Midbrain (tissue), 1 donor: ENCODE measurements at places on chromosomes 16 and 17.

- no peak for DNase-seq
Measured at GRCh38 chr16:49617016-49617629, 238.8 kb downstream of the ZNF423 start.

GRCh38 chr17:17564896-17565295 is 26.6 kb downstream of the PEMT start:
- DNase-seq, result no peak

DNA sequence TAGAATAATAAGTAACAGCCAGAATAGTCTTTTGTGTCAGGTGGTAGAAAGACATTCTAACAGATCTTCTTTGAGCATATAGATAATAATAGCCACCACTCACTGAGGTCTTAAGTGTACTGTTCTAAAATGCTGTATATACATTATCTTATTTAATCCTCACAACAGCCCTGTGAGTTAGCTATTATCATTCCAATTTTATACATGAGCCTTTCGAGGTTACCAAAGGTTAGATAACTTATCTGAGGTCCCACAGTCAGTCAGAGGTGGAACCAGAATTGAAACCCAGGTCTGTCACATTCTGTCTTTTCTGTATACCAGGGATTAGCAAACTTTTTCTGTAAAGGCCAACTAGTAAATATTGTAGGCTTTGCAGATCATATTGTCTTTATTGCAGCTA is 23.2 kb downstream of the REXO5 start:
- no peak for DNase-seq

DNA sequence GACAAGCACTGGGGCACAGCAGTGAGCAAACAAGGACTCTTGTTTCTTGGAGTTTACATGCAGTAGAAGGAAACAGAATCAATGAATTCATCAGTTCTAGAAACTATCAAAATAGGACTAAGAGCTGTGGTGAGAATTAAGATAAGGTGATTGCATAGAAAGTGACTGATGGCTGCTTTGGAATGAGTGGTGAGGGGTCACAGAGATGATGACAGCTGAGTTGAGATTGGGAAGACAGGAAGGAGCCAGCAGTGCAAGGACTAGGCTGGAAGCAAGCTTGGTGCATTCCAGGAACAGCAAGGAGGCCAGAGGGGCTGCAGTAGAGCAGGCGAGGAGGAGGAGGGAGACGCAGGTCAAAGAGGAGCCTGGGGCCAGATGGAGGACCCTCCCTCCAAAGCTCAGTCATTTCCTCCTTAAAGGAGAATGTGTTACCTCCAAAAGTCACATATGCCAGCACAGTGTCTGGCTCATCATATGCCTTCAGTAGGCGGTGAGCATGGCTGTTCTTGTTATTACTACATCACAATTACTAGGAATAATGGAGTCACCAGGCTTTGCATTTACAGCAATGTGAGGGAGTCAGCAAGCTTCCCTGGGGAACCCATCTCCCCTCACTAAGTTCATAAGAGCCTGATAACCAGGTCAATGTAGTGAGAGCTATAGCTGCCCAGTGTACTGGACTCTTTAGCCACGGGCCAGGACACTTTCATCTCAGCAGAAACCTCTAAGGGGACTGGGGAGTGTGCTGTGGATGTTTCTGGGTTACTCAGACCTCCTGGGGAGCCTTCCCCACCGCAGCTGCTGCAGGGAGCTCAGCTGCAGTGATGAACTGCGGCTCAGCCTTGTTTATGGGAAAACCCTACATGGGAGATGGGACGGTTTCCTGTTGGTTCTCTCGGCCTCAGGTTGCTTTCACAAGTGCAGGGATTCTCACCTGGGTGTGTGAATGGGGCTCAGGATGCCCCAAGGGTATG is 157.2 kb downstream of the SEC14L1 start:
- no peak for DNase-seq

GRCh38 chr16:88819126-88819525 is 7.4 kb upstream of the APRT start:
- no peak for DNase-seq

DNA sequence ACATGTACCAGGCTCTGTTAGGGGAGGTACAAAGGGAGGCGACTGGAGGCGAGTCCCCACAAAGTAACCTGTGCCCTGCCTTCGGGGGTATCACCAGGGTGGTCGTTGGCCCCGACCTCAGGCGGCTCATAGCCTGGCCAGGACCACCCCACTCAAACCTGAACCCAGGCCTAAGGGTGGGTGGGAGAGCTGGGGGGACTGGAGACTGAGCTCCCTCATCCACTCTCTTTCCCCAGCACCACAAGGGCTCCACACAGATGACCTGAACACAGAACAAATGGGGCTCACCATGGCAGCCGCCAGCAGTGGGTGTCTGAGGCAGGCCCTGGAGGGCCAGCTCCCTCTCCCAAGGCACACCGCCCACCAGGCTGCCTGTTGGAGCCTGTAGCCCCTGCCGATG is 120.6 kb upstream of the TNRC6C start:
- DNase-seq, result no peak

GRCh38 chr16:12271006-12271405 is 294.5 kb downstream of the SNX29 start:
- DNase-seq, result peak; percentile 36

- no peak for DNase-seq
Measured at GRCh38 chr17:71180801-71181385, 939.9 kb upstream of the SOX9 start.

- DNase-seq, result no peak
Measured at GRCh38 chr16:31333686-31334649, 21.0 kb upstream of the ITGAX start.

DNA sequence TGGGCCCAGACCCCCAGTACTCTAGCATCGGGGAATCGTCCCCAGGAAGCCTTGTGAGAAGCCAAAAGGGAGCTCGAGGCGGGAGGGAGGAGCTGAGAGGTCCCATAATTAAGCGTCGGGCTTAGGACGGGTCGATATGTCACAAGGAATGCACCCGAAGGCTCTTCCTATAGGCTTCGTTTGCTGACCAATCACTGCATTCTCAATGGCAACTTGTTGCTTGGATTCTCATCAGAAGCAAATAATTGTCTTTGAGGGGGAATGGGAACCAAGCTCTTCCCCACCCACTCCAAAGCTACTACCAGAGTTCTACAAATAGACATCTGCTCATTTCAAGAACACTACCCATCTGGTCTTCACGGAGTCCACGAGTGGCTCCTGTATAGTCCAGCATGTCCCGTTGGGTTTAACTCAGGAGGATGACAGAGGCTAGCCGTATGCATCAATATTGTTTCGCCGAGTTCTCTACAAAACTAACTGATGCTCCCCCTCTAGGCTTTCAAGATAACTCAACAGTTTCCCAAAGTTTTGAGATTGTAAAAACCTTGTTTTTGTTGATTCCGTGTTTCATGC is 628 bp upstream of the BLMH start:
- peak; percentile 31 for DNase-seq

GRCh38 chr16:10738231-10739077 is 5.2 kb upstream of the NUBP1 start:
- DNase-seq, result peak; percentile 62

- no peak for DNase-seq
Measured at GRCh38 chr17:22441776-22442175, 749.5 kb downstream of the KCNJ18 start.

GRCh38 chr17:41917679-41918313 is 955 bp downstream of the ACLY start:
- DNase-seq, result no peak
